NCI-H510A (cell line): ENCODE measurements at places on chromosomes 5 and 9.

DNA sequence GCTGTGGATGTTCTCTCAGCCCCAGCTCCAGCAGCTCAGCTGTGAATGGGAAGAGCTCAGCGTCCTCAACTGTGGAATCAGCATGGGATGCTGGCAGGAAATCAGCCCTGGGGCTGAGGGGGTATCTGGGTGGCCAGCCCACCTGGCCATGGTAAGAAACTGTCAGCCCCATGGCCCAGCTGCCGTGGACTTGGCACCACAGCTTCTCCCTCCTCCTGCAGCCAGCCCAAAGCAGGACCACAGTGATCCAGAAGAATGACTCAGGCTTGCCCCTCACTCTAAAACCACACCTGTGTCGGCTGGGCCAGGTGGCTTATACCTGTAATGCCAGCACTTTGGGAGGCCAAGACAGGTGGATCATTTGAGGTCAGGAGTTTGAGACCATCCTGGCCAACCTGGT lies 48.0 kb downstream of the SAR1B start:
- DNase-seq: no peak

DNA sequence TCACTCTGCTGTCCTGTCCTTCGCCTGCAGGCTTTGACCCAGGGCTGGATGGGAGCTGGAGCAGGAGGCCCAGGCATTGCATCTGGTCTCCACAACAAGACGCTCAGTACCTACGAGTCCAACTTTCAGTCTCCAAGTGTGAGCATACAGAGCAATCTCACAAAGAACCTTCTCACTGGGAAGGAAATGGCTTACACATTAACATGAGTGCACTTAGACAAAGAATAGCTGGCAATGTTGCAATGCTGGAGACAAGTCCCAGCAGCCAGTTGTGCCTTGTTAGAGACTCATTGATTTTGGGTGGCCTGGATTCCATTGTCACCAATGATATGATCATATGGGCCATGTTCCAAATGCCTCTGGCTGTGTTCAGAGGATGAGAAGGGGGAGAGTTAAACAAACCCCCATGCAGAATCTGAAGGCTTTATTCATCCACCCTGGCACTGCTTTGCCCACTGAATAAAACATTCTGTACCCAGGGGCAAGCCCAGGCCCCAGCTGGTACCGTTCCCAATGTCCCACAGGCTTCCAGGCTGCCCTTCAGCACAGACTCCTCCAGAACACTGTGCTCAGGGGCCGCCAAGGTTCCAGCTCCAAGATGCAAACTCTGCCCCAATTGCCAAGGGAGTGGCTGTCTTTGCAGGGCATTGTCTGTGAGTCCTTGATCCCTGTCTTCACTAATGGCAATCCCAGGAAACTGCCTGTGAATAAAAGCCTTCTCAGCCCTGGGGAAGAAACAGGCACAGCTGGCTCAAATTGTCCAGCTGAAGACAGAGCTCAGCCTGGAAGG lies 185.5 kb downstream of the HSD17B3 start:
- no peak for DNase-seq

- DNase-seq: no peak
These were observed 122.3 kb downstream of the MAST4 start for GRCh38 chr5:66718374-66719002.

- peak; percentile 58 for DNase-seq
These were observed 25.8 kb downstream of the FBXL7 start for GRCh38 chr5:15525703-15526275.

- no peak for DNase-seq
These were observed 1526.0 kb downstream of the MAT2B start for GRCh38 chr5:165031371-165031770.

DNA sequence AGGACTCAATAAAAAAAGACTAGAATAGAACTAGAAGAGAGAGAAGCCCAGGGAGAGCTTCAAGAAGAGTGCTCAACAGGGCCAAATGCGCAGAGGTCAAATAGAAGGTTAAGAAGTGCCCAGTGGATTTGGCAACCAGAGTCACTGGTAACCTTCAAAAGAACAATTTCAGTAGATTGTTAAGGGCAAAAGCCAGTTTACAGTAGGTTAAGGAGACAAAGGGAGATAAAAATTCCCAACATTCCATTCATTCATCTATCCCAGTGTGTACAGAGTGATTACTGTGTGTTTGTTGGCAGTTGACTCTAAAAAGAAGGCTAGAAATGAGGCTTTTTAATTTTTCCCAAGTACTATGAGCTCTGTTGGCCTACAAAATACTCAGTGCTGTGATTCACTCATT lies 69.4 kb downstream of the RIGI start:
- no peak for DNase-seq

DNA sequence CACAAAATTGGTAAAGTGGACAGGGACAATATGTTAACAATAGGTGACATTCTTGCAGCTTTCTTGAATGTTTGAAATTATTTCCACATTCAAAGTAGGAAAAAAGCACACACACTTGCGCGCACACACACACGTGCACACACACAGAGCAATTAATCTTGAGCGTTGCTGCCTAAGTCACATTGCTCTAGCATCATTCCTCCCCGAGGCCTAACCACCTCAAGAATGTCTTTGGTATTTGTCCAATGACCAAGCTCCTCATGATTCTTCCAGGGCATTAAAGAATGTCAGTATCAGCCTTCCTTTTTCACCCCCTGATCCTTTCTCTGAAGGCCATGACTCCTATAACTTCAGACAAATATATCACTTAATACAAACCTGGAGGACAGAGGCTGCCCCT lies 198.1 kb downstream of the NPR3 start:
- no peak for DNase-seq

DNA sequence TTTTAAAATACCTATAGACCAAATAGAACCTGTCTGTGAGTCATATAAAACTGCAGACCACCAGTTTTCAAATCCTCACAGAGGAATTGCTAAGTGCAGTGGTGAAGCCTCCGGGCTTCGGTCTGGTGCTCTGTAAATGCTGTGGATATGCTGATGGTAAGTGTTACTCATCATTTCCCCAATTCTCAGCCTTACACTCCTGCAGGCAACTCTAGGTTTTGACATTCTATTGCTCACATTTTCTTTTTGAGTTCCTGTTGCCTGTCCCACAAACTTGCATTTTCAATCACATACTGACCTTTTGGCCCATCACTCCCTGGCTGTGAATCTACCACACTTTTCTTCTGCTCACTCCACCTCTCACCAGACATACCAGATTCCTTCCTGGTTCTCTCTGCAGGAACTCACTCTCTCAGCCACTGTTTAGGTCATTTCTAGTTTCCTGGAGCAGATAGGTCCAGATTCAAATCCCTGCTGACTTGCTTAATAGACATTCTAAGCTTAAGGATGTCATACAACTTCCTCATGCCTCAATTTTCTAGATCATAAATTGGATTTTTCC lies 192.9 kb downstream of the RAB3C start:
- no peak for DNase-seq

DNA sequence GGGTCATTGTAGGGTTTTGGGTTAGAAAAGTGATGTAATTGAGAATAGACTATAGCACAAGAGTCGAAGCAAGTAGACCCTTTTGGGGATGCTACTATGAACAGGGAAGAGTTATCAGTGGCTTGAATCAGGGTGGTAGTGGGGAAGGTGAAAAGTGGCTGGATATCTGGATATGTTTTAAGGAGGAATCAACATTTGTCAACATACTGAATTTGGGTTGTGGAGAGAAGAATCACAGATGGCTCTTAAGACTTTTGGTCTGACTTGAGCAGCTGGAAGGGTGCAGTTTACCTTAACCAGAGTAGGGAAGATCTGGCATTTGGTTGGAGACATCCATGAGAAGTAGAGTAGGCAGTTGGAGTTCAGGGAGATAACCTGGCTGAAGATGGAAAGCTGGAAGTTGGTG lies 38.5 kb upstream of the FCHO2 start:
- no peak for DNase-seq

DNA sequence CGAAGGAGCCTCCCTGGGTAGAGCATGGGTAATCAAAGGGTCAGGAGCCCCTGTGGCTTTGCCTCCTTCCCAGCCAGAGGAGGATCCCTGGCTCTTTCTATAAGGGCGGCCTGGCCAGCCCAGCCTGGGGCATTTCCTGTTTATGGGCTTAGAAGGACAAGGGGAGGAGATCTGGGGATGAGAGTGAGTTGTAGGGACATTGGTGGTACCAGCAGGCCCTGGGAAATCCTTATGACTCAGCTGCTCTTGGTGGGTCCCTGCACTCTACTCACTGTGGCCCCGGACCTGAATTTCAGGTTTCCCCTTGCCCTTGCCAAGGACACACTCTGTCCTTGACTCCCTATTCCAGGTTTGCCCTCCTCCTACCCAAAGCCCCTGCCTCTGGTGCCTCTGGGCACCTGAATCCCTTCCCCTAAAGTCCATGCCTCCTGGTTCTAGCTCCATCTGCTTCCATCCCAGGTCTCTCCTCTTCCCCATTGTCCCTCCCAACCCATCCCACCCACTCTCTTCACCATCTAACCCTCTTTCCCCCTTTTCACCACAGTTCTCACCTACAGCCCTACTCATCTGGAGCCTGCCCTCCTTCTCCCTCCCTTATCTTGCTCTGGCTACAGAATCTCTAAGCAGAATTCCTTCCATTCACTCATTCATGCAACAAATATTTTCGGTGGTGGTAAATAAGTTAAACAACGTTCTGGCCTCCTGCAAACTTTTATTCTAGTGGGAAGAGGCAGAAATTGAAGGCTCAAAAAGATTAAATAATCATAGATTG lies 34.9 kb downstream of the PCDH1 start:
- no peak for DNase-seq

GRCh38 chr9:96192710-96193109 lies 109.3 kb downstream of the HSD17B3 start:
- DNase-seq: no peak

DNA sequence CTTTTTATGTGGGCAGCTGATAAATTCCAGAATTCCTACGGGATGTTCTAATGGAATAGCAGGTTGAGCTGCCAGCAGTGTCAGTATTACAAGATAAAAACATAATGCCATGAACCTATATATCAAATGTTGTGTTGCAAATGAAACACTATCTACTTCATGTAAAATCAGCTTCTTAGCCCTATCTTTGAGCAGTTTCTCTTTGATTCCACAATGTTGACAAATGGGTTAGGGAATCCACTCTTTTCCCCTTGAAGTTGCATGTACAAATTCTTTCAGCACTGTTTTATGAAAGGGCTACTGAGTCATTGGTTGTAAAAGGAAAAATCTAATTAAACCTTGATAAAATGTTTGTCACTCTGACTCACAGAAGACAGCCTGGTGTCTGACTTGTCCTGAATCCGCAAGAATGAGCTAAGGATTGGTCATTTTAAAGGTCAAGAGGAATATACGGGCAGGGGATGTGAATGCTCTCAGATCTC lies 950.6 kb upstream of the NUDT12 start:
- DNase-seq: no peak

GRCh38 chr5:13985731-13986418 lies 41.4 kb upstream of the DNAH5 start:
- DNase-seq: no peak

- no peak for DNase-seq
These were observed 4.0 kb upstream of the ATP6V1G1 start for GRCh38 chr9:114583371-114584155.
